ENCODE measurements at places on chromosomes 6 and 20.

DNA sequence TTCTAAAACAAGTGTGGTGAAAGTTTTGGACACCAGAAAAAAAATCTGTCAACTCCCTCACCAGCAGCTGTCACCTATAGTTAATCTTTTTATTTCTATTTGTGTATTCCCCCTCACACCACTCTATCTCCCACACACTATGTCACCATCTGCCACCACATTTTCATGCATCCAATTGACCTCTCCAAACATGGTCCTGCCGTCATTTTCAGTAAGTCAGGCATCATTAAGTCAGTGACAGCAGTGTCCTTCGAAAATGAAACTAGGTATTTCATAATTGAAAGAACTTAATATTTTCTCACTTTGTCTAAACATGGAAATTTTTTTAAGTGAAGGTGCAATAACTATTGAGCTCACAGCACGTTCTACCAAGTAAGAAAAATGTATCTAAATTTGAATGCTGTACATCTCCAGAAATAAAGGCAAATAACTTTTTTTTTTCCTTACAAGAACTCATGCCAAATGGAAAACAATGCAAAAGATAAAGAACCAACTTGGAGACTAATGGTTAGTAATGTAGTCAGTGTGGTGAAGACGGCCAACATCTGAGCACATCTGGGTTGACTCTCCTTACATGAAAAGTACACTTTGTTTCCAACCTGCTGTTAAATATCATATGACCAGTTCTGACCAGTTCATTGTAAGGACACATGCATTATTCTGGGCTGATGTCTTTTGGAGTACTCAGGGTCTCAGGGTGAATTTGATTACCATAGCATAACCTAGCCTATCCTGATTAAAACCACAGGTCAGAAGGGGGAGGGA is 623.3 kb upstream of the MANEA start:
- DNase-seq = no peak

DNA sequence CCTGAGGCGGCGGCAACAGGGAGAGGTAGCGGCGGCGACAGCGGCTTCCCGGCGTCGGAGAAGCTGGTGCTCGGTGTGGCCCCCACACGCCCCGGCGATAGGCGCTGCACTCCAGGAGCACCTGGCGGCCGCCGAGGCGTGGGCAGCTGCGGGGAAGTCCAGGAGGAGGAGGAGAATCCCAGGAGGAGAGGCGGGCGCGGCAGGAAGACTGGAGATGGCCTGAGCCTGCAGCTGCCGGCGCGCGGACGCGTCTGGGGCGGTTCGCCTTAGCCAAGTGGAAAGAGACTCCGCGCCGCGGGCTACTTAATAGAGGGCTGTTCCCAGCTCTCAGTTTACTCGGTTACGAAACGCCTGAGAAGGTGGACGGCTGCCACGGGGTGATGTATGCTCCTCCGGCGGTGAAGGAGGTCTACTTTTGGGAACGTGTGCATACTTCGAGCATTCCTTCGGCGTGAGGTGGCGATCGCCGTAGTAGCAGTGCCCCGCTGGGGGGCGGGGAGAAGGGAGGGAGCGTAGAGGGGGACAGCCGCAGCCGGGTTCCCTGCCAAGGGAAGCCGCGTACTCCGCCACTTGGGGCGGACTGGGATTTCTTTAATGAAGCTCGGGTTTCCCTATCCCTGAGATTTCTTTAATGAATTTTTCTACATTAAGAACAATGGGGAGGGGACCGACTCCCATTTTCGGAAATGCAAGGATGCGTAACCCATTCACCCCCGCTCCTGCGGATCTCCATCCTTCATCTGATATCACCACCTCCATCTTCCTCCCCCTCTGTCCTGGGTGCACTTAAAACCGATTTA is at the start of gene COL12A1:
TSS of gene COL12A1 (minus strand) at position 278 of the 800 bp plus-strand sequence. CDS start 3,261 bp downstream, outside the sequence.
- no peak for DNase-seq

DNA sequence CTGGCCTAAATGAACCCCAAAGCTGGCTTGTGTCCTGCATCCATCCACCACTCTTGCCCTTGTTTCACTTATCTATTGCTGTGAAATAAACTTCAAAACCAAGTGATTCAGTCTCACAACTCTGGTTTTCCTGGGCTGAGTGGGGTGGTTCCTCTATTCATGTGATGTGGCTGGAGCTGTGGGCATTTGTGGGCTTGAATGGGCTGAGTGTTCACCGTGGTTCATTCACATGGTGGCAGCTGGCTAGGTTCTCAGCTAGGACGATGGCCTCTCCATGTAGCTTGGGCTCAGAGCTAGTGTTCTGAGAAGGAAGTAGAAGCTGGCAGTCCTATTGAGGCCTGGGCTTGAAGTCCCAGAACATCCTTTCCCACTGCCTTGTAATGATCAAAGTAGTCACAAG is 30.4 kb downstream of the FKBP1A start:
- no peak for DNase-seq

- no peak for DNase-seq
Observed at GRCh38 chr6:75094614-75095200, 111.1 kb downstream of the COL12A1 start.

- no peak for DNase-seq
Observed at GRCh38 chr6:106568530-106568929, 60.8 kb downstream of the RTN4IP1 start.

GRCh38 chr20:5650280-5650691 is 99.9 kb upstream of the SHLD1 start:
- no peak for DNase-seq

- DNase-seq = no peak
Observed at GRCh38 chr6:110944681-110945151, 13.8 kb upstream of the GTF3C6 start.

DNA sequence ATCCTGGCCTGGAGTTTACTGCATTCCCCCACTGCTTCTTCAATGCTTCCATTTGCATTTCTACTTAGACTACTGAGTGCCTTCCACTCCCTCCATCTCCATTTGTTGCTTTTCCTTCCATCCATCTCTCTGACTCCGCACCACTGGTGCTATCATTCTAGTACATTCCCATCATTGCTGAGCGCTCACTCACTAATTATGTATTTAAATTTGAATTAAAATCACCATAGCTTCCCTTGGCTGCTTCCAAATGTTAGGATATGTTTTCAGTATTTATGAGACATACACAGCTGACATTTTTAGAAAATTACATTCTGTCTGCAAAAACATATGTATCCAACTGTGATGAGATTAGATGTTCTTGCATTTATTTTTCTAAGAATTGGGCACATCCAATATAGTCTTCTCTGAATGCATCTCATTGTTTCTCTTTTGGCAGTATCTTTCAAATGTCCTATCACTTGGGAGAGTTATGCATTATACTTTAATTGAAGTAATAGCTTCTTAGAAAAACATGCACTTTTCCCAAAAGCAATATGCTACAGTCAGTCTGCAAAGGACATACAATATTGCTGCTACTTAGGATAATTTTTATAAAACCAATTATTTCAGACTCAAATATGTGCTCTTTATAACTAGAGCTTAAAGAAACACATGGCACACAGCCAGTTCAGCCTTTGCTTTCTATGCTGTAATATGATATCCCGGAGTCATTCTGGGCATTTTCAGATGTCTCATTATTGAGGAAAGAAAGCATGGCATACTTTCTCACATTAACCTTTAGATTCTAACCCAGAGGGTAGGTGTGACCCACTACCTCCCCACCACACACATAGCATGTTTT is 12.1 kb upstream of the COL21A1 start:
- DNase-seq = no peak

DNA sequence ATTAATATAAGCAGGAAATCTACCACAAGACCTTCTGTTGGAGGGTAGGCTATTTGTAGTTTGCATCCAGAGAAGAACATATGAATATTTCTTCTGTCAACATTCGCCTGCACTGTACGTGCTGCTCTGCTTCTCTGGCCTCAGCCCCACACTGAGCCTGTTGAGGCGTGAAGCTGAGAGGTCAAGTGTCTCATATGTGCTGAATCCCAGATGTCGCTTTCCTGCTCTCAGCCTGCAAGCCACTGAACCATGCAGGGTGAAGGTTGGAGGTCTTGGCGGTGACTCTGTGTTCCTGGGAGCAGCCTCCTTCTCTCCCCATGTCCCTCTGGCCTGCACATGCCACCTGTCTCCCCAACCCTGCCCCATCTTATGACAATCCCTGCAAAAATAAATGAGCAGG is 83.6 kb downstream of the TMEM170B start:
- no peak for DNase-seq

GRCh38 chr6:39997101-39997635 is 62.9 kb upstream of the MOCS1 start:
- no peak for DNase-seq

GRCh38 chr6:151239603-151240035 is at the start of gene AKAP12:
Gene AKAP12 (plus strand): TSS chr6:151239967. CDS start chr6:151240563, 596 bp downstream.
- DNase-seq = no peak

DNA sequence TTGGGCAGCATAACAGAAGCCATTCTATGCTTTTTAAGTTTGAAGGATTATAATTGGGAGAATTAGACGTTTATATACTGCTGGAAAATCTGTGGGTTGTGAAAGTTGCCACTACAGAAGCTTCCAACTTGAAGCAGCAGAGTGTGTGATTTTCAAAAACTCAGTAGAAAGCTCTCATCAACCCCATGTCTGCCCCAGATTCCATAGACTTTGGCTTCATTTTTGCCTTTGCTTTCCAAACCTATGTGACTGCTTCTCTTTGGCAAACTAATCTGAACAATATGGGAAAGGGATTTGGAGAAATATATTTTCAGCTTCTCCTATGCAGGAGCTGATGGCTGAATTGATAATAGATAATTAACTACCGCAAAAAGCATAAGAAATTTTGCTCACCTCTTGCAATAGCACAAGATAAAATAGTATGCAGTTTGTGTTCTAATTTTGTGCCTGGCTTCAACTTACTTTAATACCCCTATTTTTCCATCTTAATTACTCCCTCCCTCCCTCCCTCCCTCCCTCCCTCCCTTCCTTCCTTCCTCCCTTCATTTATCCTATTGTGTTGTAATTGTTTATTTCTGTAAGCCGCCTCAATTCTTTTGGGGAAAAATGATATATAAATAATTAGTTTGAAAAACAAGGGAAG is 214.1 kb upstream of the HS3ST5 start:
- no peak for DNase-seq

DNA sequence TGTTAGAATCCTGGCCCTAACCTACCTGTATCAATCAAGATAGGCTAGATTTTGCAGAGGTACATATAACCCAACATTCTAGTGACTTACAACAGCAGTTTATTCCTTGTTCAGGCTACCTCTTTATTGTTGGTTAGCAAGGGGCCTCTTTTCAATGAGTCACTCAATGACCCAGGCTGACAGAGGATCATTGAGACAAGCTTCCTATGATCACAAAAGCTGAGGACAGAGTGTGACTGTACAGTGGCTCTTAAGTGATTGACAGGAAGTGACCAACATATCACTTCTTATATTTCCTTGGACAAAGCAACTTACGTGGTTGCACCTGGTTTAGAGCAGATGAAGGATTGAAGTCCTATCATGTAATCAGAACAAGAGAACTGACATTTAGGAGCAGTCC is 740.9 kb downstream of the FRK start:
- DNase-seq = no peak

- no peak for DNase-seq
Observed at GRCh38 chr6:105336986-105337385, 65.9 kb downstream of the PREP start.

- no peak for DNase-seq
Observed at GRCh38 chr20:56433880-56434255, 21.8 kb downstream of the CASS4 start.

- peak; percentile 1 for DNase-seq
Observed at GRCh38 chr20:5996765-5997164, 46.3 kb downstream of the MCM8 start.

DNA sequence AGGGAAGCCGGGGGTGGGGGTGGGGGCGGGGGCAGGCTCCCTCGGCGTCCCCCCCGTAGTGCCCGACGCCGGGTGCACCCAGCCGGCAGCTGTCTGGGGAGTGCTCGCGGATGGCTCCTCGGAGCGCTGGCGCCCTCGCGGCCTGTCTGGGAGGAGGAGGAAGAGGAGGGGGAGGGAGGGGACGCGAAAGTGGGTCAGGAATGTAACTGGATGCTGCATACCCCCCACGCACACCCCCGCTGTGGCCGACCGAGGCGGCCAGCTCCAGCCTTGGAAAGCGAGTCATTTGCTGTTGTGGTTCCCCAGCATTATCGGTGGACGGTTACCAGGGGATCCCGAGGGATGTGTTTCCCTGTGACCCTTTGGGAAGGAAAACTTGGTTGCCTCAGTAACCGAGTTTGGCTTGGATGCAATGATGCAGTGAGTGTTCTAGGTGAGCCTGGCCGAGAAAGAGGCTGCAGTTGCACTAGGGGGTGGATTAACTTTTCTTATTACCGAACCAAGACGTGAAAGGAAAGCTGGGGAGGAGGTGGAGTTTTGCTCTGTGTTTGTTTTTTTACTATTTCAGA is 55.2 kb upstream of the RREB1 start:
- DNase-seq = no peak

DNA sequence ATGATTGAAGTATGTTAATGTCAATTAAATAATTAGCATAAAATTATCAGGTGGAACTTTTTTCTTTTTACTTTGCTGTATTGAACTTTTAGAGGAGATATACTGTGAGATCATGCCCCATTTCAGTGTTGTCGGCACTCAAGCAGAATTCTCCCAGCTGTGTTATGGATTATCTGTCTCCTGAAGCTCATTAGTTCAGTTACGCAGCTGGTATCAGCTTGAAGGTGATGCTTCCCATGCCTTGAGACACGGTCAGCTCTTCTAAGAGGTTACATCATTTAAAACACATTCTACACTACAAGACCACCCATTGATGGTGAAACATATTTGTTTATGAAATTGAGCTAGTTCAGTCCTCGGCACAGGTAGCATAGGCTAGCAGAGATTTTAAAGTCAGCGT is 68.9 kb upstream of the PHACTR2 start:
- DNase-seq = no peak

GRCh38 chr20:46682063-46682821 is 7.0 kb downstream of the TP53RK start:
- no peak for DNase-seq

- no peak for DNase-seq
Observed at GRCh38 chr6:30163918-30164654, 740 bp downstream of the TRIM15 start.

DNA sequence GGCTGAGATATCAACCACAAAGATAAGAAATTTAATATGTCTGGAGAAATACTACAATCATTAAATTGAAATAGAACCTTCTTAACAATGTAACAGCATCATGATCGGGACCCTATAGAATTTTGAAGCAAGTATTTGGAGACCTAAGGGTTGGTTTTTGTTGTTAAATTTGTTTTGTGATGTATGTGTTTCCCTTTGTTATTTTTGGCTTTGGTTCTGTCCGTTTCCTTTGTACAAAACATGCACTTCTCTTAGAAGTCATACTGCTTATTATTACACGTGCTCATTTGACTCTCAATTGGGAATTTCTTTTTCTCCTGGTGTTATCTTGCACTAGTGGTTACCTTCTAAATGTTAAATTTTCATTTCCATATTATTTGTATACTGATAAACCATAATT is 4.0 kb upstream of the PLN start:
- DNase-seq = no peak

DNA sequence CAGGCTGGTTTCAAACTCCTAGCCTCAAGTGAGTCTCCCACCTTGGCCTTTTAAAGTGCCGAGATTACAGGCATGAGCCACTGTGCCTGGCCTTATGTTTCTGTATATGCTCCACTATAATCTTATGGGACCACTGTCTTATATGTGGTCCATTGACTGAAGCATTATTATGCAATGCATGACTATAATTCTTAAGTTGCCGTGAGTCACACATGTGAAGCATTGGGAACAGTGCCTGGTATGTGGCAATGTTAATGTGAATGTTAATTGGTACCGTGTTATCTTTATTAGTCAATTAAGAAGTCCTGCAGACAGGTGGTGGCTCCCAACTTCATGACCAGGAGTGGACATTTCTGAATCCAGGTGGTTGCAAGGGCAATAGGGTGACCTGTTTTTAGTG is 14.7 kb upstream of the ASXL1 start:
- no peak for DNase-seq

GRCh38 chr20:3980260-3981131 is 34.9 kb downstream of the RNF24 start:
- DNase-seq = peak; percentile 26
